ENCODE measurements at places on chromosomes 3 and 15.

DNA sequence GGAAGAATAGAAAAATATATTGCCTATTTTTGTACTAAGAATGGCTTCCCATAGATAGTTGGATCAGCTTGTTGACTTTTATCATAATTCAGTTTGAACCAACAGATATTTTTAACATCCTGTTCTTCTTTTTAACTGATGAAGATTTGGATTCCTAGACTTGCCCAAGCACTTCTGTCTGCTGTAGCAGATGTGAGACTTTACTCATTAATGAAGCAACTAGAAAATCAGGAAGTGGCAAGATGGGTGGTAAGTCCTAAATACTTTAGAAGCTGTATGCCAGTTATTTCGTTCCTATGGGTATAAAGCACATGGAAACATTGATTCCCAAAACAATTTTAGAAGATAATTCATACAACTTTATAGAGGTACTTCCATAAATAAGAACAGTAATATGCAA lies 8.4 kb downstream of the PIGB start:
- no peak for DNase-seq

DNA sequence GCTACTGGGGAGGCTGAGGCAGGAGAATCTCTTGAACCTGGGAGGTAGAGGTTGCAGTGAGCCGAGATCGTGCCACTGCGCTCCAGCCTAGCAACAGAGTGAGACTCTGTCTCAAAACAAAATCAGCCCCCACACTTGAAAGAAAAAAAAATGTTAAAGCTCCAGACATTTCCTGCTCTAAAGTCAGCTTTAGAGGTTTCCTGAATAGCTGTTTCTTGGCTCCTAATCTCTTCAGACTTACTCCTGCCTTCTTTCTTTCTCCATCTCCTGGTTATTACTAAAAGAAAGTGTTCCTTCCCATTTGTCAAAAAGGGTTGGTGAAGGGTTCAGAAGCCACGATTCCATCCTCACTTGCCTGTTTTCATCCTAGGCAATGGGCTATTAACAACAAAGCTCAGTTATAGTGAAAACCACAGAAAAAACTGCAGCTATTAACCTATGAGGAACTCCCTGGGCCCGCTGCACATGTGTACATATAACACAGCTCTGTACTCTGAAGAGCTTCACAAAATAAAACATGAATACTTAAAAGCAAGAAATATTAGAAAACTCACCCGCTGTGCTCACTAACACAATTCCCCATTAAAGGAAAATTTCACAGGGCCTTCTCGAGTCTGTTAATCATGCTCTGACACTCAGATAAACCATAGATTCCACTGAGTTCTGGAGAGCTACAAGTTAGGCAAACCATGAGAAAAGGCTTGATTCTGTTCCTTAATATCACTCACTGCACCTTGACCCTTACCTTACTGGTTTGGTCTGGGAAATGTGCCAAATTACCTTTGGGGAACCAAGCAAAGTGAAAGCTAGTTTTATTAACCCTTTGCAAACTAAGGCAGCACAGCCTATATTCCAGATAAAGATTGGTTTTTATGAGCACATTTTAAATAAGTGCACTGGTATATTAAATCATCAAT lies 89.9 kb upstream of the TSPAN3 start:
- DNase-seq, result no peak

DNA sequence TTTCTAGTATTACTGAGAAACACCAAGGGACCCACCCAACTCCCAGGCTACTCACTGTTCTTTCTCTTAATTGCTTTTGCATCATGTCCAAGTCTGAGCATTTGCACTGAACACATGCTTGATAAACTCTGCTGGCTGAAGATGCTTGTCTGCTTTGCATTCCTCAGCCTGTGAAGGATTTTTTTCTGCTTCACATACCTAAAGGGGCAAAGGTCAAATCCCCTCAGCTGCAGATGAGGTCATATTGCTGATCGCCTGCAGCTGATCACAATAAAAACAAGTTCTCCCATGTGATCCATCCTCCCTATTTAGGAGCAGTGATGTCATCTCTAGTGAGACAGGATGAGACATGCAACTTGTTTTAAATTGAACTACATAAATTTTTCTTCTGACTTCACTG lies 84.6 kb upstream of the DCBLD2 start:
- DNase-seq, result no peak

GRCh38 chr15:63287109-63287508 lies 9.7 kb downstream of the APH1B start:
- DNase-seq, result no peak

GRCh38 chr3:64316971-64317370 lies 91.7 kb upstream of the PRICKLE2 start:
- no peak for DNase-seq

GRCh38 chr3:153901991-153902390 lies 219.2 kb upstream of the ARHGEF26 start:
- DNase-seq, result no peak

- DNase-seq, result no peak
Observed at GRCh38 chr15:29668120-29668602, 154.1 kb downstream of the TJP1 start.

DNA sequence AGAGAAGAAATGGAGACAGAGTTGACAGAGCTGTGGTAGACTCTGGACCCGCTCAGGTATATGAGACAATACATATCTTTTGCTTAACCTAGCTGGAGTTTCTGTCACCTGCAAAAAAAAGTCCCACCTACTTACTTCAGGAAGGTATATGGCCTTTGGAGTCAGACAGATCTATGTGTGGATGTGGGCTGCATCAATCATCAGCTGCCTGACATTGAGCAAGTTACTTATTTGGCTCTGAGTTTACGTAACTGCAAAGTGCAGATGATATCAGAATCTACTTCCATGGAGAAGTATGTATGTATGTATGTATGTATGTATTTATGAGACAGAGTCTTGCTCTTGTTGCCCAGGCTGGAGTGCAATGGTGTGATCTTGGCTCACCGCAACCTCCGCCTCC lies 124.3 kb downstream of the MYLK start:
- DNase-seq, result no peak

DNA sequence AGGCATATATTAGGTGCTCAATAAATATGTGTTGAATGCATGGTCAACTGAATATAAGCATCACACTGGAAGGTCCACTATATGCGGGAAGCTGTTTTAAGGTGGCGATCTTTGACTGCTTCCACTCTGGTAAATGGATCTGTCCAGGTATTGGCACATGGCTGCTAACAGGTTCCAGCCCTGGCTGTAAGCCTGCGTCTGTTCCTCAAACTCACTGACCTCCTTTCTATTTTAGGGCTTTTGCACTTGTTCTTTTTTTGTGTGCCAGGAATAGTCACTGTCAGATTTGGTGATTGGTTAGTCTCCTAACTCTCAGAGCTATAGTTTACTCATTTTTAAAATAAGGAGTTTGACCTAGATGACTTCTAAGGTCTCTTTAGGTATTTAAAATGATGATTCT lies 46.2 kb downstream of the ADAMTSL3 start:
- no peak for DNase-seq

GRCh38 chr15:48330105-48330785 lies 984 bp upstream of the DUT start:
- DNase-seq, result no peak

GRCh38 chr3:55512571-55513343 lies 25.7 kb upstream of the WNT5A start:
- no peak for DNase-seq

- DNase-seq, result peak; percentile 69
Observed at GRCh38 chr3:50572158-50572557, 2.8 kb downstream of the HEMK1 start.

GRCh38 chr3:72756900-72757299 lies 91.3 kb downstream of the SHQ1 start:
- no peak for DNase-seq

GRCh38 chr15:83305704-83306291 lies 21.3 kb upstream of the BNC1 start:
- DNase-seq, result no peak

GRCh38 chr3:187196573-187197334 lies 532 bp upstream of the RTP1 start:
- no peak for DNase-seq

GRCh38 chr3:112744106-112744505 lies 102.6 kb downstream of the CD200R1L start:
- no peak for DNase-seq

DNA sequence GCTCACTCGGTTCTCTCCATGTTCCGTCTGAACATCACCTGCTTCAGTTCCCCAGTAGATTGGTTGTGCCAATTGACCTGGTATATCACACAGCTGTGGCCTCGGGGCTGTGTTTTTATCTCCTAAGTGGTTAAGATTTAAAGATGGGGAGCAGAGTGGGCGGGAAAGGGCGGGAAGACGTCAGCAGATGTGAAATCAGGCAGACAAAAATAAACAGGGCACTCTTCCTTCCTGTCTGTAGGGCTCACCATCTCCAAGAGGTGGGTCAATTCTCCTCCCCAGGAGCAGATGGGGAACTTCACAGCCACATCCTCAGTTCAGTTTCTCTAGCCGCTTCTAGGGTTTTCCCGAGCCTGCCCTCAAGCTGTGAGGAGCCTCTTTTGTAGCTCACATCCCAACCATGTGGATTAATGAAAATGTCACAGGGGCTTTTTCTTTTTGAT lies 26.8 kb upstream of the LIMD1 start:
- no peak for DNase-seq

DNA sequence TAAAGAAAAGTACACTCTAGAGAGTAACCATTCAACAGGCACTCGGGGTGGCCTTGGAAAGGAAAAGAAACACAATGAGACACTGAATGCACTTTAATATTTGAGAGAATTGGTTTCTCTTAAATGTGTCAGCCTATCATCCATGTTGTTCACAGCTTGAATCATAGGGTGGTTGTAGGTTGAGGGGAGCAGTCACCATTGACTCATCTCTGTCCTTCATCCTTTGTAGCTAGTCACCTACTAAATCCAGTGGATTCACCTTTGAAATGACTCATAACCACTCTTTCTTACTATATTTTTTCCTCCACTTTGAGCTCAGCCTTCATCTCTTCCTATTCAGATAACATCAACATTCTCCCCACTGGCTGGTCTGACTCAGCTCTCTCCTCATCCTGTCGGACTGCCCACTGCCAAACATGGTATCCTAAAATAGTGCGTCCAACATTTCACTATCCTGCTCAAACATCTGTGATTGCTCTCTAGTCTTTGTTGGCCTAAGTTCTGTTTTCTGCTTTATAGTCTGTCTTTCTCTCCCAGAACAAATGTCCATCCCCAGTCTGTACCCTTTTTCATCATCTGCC lies 182.7 kb upstream of the GADL1 start:
- no peak for DNase-seq

DNA sequence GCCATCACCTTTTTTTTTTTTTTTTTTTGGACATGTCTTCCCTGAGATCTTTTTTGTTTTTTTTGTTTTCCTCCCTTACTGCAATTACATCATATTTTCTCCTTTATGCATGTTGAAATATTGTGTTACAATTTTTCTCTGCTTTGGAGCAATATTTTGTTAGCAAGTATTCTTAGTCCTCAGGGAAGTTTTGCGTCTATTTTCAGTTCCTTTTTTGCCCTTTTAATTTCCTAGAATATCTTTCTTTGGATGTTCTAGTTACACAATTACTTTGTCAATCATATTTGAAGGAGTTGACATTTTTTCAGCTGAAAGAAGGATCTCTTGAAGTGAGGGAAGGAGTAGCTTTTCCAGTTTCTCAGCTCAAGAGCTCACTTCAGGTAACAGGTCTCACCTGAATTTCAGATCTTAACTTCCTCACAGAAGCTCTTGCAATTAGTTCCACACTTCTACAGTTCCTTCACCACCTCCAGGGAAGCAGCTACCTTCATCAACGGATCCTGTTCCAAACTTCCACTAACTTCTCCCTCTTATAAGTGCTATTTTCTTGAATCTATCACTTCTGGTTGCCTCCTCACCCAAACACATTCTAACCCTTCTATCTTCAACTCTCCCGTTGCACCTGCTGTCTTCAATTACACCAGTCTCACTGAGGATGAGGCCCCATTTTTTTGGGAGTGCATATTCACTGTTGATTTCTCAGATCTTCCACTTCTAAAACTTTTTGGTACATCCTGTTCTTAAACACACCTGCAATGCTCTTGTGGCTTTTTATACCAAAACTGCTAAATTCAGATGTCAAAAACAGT lies 57.8 kb upstream of the CPOX start:
- no peak for DNase-seq

DNA sequence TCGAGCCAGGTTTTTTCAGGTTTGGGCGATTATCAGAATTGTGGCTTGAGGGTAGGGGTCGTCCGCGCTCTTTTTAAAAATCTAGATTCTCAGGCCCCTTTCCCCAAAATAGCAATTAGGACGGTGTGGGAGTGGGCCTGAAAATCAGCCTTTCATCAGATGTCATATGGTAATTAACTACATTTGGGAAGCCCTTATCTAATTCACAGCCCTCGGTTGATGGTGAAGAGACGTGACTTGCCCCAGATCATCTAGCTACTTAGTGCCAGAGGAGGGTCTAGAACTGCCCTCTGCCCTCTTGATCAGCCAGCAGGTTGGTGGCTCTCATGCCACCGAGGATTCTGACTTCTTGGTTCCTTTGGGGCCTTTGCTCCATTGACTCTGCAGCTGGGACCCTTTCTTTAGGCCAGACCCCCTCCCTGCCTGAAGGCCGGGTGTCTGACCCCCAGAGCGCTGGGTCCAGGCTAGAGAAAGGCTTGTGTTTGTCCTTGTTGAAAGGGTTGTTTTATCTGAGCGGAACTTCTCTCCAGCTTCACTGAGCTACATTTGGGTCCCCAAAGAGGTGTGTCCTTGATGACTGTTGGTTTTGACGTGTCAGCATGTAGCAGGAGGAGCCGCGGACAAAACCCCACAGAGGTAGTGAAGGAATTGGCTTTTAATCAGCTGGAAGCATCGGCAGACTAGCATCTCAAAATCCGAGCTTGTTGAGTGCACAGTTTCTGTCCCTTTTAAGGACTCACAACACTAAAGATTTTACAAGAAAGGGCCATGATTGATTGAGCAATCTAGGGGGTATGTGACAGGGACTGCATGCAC lies 857 bp downstream of the AEN start:
- no peak for DNase-seq

DNA sequence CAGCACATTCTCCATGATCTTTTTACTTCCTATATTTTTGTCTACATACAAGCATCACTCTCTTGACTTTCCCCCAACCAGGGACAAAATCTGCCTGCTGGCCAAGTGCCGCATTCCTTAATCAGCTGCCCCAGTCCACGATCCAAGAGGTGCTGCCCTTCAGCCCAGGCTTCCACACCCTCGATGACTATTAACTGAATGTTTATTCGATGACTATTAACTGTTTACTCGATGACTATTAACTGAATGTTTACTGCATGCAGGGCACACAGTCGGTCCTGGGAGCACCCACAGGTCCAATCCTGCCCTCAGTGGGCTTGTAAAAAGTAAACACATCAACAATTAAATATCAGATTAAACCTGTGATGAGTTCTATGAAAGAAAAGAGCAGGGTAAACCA lies 256.9 kb downstream of the ARRDC4 start:
- no peak for DNase-seq
